Neuronal stem cell (in vitro differentiated cells): ENCODE measurements at places on chromosomes 3 and 15.

GRCh38 chr3:179949412-179949811 lies 87.3 kb downstream of the PEX5L start:
- no peak for DNase-seq

GRCh38 chr3:156291272-156292123 lies 171.1 kb downstream of the KCNAB1 start:
- peak; percentile 32 for DNase-seq

DNA sequence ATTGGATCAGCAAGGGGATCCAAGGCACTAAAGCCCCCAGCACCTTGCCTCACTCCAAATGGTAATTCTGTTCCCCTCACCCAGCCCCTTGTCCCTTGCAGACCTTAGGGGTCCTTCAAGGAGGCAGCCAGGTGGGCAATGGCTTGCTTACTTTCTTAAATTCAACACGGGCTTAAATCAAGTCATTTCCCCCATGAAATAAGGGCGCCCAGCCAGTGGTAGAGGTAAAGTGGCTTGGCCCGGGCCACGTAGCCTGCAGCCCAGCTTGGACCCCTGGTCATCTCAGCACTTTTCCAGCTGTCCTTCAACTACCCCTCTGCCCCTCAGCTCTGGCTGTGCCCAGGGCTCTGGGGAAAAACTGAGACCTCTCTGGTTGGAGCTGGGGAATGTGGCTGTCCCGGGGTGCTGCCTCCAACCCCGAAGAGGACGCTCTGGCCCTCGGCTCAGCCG lies 1.2 kb downstream of the PSTPIP1 start:
- no peak for DNase-seq

GRCh38 chr15:60656481-60656880 lies 177.5 kb upstream of the ICE2 start:
- DNase-seq, result no peak

- no peak for DNase-seq
Observed at GRCh38 chr15:65385870-65386258, 8.1 kb upstream of the IGDCC3 start.

DNA sequence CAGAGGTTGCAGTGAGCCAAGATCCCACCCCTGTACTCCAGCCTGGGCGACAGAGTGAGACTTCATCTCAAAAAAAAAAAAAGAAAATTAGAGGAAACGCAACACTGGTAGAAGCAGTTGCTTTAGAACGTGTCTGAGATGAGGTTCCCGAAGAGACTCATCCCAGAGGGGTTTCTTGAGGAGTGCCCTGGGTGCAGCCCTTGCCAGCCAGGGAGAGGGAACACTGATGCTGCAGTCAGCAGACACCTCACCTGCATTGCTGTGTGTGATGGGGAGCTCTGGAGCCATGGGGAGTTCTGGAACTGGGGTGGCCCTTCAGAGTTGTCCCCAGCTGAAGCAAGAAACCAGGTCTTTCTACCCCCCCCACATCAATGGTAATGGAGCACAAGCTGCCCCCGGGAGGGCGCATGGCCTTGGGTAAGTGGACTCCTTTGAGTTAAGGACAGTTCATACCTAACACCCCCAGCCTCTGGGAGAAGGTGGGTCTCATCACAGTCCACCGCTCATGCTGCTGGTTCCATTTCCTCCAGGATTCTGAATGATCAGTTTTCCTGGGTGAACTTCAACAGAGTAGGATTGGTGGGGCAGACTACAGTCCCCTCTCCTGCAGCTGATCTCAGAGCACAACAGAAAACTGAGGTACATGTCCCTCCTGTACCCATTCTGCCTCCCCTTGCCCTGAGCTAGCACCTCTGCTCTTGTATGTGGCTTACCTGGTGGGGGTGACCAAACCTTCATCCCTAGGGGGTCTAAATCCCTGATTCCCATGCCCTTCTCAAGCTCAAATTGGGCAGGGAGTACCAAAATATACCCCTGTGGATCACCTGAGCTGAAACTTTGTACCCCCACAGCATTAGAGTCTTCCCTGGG lies 18.7 kb upstream of the LRRC2 start:
- no peak for DNase-seq

- no peak for DNase-seq
Observed at GRCh38 chr3:62723166-62723913, 151.9 kb downstream of the CADPS start.

- DNase-seq, result no peak
Observed at GRCh38 chr3:141426404-141427034, 58.2 kb downstream of the ZBTB38 start.

- DNase-seq, result no peak
Observed at GRCh38 chr3:43490640-43491185, 131.1 kb downstream of the ANO10 start.

DNA sequence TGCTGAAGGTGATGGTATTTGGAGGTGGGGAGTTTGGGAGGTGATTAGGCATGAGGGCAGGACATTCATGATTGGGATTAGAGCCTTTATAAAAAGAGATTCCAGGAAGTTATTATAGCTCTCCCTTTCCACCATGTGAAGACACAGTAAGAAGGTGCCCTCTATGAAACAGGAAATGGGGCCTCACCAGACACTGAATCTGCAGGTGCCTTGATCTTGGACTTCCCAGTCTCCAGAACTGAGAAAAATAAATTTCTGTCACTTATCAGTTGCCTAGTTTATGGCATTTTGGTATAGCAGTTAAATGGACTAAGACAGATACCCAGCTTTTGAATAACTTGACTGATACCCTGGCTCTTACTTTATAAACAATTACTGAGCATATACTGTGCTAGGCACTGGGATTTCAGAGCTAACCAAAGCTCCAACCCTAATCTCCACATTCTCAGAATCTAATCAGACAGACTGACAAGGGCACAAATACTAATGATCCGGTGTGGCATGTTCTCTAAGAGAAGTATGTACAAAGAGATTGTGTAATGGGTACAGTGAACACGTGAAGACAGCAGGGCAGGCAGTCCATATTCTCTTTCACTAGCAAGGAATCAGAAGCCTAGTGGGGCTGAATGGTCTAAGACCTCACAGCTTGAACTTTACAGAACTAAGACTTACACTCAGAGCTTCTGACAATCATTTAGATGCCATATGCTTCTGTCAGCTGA lies 343.1 kb downstream of the WDR72 start:
- DNase-seq, result no peak

GRCh38 chr3:182521339-182521738 lies 272.0 kb upstream of the ATP11B start:
- no peak for DNase-seq

- DNase-seq, result no peak
Observed at GRCh38 chr3:139286825-139287224, 57.0 kb upstream of the MRPS22 start.

DNA sequence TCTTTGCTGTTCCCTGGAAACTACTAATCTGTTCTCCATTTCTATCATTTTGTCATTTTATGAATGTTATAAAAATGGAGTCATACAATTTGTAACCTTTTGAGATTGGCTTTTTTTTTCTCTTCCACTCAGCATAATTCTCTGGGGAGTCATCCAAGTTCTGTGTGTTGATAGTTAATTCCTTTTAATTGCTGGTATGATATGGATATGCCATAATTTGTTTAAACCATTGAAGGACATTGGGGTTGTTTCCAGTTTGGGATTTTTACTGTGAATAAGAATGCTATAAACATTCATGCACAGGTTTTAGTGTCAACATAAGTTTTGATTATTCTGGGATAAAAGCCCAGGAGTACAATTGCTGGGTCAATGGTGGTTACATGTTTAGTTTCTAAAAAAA lies 279.4 kb downstream of the WNT5A start:
- DNase-seq, result no peak

DNA sequence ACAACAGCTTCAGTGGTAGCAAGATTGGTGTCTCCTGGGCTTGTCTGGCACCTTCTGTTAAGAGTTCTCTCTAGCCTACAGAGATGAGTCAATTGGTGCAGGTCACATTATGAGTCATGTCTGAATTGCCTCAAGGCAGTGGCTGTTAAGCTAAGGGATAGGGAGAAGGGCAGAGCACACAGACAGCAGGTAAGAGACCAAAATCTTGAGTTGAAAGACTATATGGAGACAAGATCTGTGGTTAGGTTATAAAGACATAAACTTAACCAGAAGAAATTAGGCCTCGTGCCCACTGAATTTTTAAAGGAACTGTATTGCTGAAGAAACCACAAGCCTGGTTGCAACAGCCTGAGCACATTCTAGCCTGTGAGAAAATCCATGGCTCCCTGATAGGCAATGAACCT lies 19.2 kb upstream of the KPNA1 start:
- no peak for DNase-seq

- no peak for DNase-seq
Observed at GRCh38 chr15:74762791-74763150, 14.1 kb downstream of the CYP1A2 start.

DNA sequence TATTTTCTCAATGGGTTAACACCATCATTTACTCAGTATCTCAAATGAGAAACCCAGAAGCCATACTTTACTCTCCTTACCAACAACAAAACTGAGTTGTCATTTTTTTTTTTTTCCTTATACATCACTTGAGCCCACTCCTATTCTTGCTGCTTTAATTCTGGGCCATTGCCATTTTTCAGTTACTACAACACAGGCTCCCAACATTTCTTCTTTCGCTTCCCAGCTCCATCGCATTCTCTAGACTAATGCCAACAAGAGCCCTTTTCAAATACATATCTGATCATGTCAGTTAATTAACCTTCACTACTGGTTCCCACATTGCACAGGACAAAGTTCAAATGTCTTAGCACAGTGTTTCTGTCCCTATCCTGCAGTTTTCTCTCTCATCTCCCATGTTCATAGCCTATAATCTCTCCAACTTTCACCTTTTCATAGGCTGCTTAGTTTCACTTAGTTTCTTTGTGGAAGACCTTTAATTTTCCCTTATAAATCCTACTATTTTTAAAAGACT lies 22.5 kb upstream of the ANXA2 start:
- DNase-seq, result no peak

GRCh38 chr3:14721126-14721864 lies 46.4 kb downstream of the C3orf20 start:
- DNase-seq, result no peak

DNA sequence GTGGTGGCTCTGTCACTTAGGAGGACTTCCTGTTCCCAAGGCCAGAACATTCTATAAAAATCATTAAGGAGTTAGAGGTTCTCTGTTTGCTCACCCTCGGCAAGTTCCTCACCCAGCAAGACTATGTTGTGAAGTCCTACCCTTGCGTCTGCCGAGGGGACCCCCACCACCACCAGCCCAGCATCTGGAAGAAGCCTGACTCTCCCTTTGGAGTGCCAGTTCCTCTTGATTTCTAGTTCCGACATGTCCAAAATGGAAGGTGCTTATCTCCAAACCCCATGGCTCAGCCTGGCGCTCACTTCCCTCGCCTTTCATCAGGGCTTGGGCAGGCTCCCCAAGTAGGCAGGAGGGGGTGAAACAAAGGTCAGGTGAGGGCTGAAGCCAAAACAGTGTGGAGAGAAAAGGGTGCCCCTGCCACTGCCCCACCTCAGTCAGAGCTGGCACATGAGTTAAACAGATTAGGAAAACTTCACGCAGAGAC lies 41.0 kb downstream of the BHLHE40 start:
- DNase-seq, result no peak
